GM03348 (cell line): ENCODE measurements at places on chromosomes 4 and X.

DNA sequence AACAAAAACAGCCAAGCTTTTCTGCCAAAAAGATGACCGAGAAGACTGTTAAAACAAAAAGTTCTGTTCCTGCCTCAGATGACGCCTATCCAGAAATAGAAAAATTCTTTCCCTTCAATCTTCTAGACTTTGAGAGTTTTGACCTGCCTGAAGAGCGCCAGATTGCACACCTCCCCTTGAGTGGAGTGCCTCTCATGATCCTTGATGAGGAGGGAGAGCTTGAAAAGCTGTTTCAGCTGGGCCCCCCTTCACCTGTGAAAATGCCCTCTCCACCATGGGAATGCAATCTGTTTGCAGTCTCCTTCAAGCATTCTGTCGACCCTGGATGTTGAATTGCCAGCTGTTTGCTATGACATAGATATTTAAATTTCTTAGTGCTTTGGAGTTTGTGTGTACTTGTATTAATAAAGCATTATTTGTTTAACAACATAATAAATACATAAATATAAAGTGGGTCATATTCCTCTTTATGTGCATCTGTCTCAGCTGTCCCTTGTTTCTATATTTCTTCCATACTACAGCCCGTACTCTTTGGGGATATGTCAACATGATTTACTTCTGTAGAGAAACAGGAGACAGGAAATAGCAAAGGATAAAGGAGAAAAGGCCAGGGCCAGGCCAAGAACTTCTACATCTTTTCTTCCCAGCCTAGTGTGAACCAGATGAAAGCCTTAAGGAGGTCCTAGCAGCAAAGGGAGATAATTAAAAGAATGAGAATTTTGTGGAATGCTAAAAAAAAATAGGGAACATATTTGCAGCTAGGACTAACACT is 667 bp downstream of the PTTG2 start:
- DNase-seq, result no peak

- no peak for DNase-seq
Observed at GRCh38 chr4:76895619-76896018, 2.3 kb downstream of the SOWAHB start.

GRCh38 chr4:23674694-23675093 is 215.2 kb downstream of the PPARGC1A start:
- DNase-seq, result no peak

DNA sequence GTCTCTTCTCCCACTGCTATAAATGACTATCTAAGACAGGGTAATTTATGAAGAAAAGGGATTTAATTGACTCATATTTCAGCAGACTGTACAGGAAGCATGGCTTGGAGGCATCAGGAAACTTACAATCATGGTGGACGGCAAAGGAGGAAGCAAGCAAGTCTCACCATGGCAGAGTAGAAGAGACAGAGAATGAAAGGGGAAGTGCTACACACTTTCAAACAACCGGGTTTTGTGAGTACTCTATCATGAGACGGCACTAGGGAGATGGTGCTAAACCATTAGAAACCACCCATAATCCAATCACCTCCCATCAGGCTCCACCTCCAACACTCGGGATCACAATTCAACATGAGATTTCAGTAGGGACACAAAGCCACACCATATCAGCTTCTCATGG is 11.1 kb downstream of the UBE2NL start:
- no peak for DNase-seq
